Activated naive CD8-positive, alpha-beta T cell treated with anti-CD3 and anti-CD28 coated beads, Interleukin-2, amount 10 ng/mL, durations not matched to agents 7 days and 5 days (primary cell): ENCODE measurements at places on chromosomes 6 and 20.

DNA sequence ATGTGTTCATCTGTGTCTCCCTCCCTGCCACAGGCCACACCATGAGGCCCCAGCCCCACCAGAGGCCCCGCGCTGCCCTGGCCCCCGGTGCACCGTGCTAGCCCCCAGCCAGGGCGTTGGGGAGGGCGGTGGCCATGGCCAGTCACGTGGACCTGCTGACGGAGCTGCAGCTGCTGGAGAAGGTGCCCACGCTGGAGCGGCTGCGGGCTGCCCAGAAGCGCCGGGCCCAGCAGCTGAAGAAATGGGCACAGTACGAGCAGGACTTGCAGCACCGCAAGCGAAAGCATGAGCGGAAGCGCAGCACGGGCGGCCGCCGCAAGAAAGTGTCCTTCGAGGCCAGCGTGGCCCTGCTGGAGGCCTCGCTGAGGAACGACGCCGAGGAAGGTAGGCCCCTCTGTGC is 30.3 kb downstream of the PPP1R16B start:
- DNase-seq = no peak

DNA sequence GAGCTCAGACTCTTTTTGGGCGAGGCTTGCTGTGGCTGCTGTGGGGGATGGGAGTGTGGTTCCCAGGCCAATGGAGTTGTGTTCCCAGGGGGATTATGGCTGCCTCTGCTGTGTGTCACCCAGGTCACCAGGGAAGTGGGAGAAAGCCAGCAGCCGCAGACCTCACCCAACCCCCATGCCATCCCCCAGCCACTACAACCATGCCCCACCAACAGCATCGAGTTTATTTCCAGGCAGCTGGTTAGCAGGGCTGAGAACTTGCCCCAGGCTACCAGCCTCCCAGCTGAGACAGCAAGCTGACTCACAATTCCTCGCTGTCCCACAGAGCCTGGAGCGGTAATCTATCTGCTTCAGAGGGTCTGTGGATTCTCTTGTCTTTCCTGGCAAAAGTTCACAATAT is 331.7 kb downstream of the FRK start:
- DNase-seq = no peak

DNA sequence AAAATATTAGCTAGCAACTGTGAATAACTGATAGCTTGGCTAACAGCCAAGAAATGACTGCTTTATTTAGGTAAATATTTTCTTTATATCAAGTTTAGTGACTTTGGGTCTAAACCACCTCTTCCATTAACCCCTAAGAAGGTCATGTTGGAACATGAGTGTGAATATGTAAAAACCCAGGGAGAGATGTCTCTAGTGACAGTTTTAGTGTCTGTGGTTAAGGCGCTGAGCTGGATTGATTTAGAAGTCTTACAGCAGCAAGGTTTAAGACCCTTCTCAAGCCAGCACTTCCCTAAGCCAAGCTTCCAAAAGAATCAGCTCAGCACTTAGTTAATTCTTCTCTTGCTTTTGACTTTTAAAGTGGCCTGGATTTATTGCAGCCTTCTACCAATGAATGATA is 11.4 kb upstream of the SIRT5 start:
- no peak for DNase-seq

DNA sequence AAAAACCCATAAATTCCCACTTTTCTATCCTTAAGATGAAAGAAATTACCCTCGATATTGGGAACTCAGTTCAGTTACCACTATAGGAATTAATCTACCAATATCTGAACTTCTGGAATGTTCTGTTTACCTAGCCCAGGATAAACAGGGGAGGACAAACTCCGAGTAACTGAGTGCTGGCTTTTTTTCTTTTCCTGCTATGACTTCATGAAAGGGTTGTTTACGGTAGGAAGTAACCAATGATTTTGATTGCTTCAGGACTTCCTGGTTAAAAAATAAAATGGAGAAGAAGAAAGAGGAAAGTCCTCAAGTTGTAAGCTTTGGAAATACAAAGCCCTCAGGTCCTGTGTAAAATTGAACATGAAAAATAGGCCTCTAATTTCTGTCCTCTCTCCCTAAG is 167.7 kb downstream of the ZNF217 start:
- no peak for DNase-seq

DNA sequence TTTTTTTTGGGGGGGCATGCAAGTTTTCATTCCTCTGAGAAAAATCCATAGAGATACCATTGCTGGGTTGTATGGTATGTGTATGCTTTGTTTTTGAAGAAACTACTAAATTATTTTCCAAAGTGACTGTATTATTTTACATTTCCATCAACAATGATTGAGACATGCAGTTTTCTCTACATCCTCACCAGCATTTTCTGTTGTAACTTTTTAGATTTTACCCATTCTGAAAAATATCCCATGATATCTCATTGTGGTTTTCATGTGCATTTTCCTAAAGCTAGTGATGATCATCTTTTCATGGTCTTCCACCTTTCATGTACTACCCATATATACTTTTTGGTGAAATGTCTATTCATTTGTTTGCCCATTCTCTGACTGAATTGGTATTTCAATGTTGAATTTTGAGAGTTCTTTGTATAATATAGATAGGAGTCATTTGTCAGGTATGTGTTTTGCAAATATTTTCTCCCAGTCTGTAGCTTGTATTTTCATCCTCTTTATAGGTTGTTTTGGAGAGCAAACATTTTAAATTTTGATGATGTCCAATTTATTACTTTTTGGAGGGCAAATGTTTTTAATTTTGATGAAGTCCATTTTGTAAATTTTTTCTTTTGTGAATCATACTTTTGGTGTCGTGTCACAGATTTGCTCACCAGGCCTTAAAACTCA is 827.5 kb upstream of the CITED2 start:
- DNase-seq = no peak

DNA sequence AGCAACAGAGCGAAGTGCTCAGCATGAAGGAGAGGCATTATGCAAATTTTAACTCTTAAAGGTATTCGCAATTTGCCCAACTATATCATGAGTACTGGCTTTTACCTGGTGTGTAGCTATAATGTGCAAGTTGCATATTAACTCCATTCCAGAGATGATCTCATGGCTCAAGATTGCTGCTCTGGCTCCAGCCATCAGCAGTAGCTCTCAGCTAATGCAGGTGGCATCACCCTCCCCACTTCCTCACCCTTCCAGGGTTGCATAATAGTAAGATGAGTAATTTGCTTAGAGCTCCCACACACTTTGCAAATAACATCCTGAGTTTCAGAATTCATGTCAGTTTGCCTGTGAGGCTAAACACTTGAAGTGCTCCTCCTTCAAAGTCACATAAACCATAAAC is 15.9 kb upstream of the PCSK2 start:
- DNase-seq = no peak

GRCh38 chr20:60883496-60883895 is 368.6 kb upstream of the CDH4 start:
- no peak for DNase-seq

GRCh38 chr6:6747371-6747770 is 158.9 kb downstream of the LY86 start:
- no peak for DNase-seq
